Right ventricle myocardium inferior (tissue), 1 donor: ENCODE measurements at places on chromosomes 6 and 20. TPM values are rescaled to one million over a fixed set of nuclear protein-coding genes. Genes with fewer than 3 reads are reported as not detected.

DNA sequence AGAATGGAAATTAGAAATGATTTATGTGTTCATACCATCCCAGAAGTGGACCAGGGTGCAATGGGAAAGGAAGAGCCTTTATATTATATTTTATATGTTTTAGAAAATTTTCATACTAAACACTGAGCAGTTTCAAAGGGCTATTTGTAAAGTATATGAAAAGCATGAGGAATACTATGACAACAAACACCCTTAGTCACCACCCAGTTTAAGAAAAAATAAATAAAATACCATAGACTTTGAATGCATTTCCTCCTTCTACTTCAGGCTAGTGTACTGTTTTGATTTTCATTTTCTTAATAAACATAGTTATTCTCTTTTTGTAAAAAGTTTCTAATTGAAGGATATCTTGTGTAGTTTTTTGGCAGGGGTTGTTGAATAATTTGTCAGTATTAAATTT is 191.1 kb downstream of the PLCB4 start:
- DNase-seq = no peak

DNA sequence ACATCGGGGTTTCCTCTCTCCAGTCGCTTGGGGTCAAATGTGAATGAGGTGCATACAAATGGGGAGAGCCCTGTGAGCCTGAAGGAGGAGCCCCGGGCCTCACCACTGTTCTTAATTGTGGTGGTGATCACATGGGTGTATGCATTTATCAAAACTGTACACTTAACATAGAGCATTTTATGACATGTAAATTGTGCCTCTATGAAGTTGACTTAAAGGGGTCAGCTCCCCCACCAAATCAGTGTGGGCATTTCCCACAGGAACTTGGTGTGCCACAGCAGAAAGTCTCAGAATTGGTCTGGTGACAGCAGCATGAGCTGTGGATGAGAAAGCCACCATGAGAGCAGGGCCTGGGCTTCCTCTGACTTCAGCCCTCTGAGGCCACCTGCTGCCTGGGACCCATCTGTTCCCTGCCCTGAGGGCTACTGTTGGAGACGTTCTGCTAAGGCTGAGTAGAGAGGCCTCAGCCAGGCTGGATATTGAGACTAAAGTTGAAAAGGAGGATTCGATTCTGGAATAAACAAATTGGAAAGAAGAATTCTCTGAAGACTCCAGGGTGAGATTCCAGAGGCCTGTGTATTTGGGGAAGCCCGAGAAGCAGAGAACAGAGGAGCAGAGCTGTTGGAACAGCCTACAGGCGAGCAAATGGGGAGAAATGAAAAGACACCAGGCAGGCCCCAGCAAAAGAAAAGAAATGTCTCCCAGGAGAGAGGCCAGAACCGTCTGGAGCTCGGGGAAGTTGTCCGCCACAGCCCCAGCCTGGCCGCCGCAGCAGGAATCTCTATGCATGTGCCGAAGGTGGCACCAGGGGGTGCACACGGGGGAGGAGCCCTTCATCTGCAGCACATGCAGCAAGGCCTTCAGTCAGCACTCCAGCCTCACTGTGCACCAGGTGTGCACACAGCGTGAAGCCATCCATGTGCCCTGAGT is 37.6 kb upstream of the XRN2 start:
- DNase-seq = no peak

Gene RAB32
- 7.6 TPM for total RNA-seq

DNA sequence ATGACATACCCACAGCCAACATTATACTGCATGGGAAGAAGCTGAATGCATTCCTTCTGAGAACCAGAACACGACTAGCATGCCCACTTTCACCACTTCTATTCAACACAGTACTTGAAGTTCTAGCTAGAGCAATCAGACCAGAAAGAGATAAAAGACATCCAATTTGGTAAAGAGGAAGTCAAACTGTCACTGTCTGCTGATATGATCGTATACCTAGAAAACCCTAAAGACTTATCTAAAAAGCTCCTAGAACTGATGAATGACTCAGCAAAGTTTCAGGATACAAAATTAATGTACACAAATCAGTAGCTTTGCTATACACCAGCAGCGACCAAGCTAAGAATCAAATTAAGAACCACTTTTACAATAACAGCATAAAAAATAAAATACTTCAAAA is 60.5 kb downstream of the EYS start:
- DNase-seq = no peak

Gene HLA-DRA
- total RNA-seq = 99.2 TPM

Gene MLN
- not detected for total RNA-seq

GRCh38 chr20:11301699-11302098 is 616.0 kb upstream of the BTBD3 start:
- no peak for DNase-seq

DNA sequence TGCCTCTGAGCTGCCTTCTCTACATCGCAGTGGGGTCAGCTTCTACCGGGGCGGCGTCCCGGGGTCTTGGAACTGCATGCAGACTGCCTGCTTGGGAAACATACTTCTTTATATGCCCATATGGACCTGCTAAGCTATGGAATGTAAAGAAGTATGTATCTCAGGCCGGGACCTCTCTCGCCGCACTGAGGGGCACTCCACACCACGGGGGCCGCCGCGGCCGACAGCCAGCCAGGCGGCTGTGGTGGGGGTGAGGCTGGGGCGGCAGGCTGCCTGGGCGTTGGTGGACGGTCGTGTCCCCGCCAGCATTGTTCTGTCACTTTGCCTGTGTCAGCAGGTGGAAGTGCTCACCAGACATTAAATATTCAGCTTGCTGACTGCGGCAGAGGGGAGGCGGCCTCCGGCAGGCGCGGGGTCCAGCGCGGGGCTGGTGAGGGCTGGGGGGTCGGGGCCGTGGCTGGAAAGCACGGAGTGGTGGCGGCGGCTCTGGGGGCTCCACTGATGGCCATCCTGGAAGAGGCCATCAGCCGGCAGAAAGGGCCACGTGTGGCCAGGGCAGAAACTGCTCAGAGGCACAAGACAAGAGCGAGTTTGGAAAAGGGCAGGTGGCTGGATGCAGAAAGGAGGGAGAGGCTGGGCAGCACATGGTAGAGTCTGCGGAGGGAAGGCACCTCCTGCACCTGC is 78.6 kb upstream of the GATA5 start:
- no peak for DNase-seq
